ENCODE measurements at places on chromosomes 6 and 20. TPM values are rescaled to one million over a fixed set of nuclear protein-coding genes. Genes with fewer than 3 reads are reported as not detected.
A peak's percentile ranks its signal among the peaks of the same experiment; 100 is the strongest.

Gene FAM184A
- 7.7 TPM for total RNA-seq

Gene PDYN
- not detected for total RNA-seq

Gene STMND1
- total RNA-seq: not detected

Gene BANF2
- total RNA-seq: not detected

Gene NMBR
- total RNA-seq: not detected

Gene CDC25B
- 310 TPM for total RNA-seq

Gene FABP7
- not detected for total RNA-seq

Gene DEFB132
- not detected for total RNA-seq

Gene MDFI
- not detected for total RNA-seq

Gene KCNK16
- not detected for total RNA-seq

DNA sequence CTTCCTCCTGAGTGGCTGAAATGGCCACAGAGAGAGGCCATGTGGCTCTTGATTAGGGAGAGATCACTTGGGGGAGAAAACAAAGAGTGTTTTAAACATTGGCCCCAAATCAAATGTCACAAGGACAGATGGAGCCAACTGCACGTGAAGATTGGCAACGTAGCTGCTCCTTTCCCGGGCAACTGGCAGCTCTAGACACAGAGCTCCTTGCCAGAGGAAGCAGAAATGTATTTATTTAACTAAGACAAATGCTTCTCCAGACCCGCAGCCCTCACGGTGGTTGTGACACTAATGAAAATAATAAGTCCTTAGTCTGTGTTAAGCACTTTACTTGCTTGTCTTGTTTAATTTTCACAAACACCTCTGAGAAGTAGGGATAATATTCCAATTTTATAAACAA lies 49.6 kb upstream of the DSN1 start:
- no peaks in the 10 kb centered on the region for H3K27me3 ChIP-seq
- no peak overlapping the region for H3K27ac ChIP-seq
- no peaks in the 10 kb centered on the region for H3K36me3 ChIP-seq

- H3K27me3 ChIP-seq: peaks cover 3% of the 10 kb centered on the region
- no peak overlapping the region for H3K4me3 ChIP-seq
- DNase-seq: no peak
- no peak overlapping the region for H3K27ac ChIP-seq
These were observed 183.4 kb downstream of the ADGRG6 start for GRCh38 chr6:142485256-142485655.

DNA sequence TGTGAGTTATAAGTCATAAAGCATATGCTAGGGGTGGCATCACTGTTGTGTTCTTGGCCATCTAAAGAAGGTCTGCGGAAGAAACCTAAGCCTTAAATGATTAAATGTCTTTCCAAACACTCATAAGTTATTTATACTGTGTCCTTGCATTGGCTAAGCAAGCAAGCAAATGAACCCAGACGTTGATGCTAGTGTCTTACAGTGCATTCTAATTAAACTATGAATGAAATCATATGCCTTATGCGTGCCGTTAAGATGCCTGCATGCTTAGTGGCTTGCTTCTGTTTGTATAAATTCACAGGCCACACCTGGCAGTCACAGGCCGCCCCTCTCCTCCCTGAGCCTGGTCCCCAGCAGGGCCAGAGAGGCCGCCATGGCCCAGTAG lies 49.9 kb downstream of the RIN2 start:
- no peaks in the 10 kb centered on the region for H3K4me1 ChIP-seq
- H3K27me3 ChIP-seq: no peaks in the 10 kb centered on the region
- H3K36me3 ChIP-seq: no peaks in the 10 kb centered on the region
- H3K27ac ChIP-seq: no peak overlapping the region

DNA sequence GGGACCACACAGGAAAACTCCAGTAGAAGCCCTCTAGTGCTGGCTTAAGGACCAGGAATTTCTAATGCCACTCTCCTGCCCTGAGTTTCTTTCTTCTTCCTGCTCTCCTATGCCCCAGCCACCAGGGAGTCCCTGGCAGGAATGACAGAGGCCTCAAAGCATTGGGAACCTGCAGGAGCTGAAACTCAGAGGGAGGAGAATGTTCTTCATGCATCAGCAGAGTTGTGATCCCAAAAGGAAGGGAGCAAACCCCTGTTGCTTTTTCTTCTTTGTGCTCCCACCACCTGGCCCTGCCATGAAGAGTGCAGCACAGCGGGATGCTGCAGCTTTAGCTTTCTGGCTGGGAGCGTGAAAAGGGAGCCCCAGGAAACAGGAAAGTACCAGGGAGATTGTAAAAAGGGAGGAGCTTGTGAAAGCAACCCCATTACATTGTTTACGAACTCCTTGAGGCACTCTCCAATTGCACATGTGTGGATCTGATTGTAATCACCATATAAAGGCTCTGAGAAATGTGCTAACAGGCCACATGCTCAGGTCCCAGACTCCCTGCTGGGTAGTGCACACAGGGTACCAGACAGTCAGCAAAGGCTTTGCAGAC lies 34.7 kb upstream of the FKBP1A start:
- no peaks in the 10 kb centered on the region for H3K4me1 ChIP-seq
- no peaks in the 10 kb centered on the region for H3K36me3 ChIP-seq
- H3K4me3 ChIP-seq: no peak overlapping the region
- H3K27ac ChIP-seq: no peak overlapping the region
- H3K27me3 ChIP-seq: no peaks in the 10 kb centered on the region
- no peak for DNase-seq

GRCh38 chr6:150725795-150726194 lies 126.1 kb downstream of the PLEKHG1 start:
- DNase-seq: no peak
- H3K4me1 ChIP-seq: no peaks in the 10 kb centered on the region
- H3K27me3 ChIP-seq: no peaks in the 10 kb centered on the region
- H3K36me3 ChIP-seq: no peaks in the 10 kb centered on the region

DNA sequence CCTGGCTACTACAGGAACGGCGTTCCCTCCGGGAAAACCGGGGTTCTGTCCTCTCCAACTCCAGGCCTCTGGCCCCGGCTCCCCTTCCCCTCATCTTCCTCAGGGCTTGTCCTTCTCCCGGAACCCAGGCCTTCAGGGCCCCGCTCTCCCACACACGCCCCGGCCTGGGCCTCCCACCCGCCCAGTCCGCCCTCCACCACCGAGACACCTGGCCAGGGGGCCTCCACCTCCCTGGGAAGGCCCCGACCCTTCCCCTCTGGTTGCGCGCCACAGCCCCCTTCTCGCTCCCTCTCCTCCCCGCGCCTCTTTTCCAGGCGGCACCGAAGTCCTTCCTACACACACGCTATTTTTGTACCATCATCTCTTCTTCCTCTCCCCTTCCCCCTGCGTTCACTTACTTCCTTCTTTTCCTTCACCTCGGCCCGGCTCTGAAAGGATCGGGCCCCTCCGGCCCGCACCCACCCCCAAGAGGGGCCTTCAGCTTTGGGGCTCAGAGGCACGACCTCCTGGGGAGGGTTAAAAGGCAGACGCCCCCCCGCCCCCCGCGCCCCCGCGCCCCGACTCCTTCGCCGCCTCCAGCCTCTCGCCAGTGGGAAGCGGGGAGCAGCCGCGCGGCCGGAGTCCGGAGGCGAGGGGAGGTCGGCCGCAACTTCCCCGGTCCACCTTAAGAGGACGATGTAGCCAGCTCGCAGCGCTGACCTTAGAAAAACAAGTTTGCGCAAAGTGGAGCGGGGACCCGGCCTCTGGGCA lies 1.3 kb upstream of the SIRPA start:
- DNase-seq: no peak
- no peaks in the 10 kb centered on the region for H3K36me3 ChIP-seq
- peaks cover 7% of the 10 kb centered on the region for H3K4me1 ChIP-seq
- peaks cover 13% of the 10 kb centered on the region for H3K27me3 ChIP-seq
- H3K27ac ChIP-seq: no peak overlapping the region

DNA sequence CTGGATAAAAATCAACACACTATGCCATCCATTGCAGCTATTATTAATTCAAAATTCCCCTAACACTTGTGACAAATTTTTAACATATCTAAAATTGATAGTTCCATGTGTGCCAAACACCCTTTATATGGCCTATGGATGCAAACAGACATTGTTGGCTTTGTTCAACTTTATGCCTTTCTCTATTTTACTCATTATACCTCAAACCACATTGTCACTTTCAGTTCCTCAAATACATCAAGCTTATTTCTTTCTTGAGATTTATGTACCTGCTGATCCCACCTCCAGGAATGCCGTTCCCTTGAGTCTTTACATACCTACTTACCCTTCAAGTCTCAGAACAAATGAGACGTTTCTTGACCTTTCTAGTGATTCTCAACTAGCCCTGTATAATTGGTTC lies 193.5 kb upstream of the PLN start:
- no peak overlapping the region for H3K4me3 ChIP-seq
- H3K4me1 ChIP-seq: no peaks in the 10 kb centered on the region
- H3K27me3 ChIP-seq: no peaks in the 10 kb centered on the region
- no peaks in the 10 kb centered on the region for H3K36me3 ChIP-seq
- H3K27ac ChIP-seq: no peak overlapping the region

DNA sequence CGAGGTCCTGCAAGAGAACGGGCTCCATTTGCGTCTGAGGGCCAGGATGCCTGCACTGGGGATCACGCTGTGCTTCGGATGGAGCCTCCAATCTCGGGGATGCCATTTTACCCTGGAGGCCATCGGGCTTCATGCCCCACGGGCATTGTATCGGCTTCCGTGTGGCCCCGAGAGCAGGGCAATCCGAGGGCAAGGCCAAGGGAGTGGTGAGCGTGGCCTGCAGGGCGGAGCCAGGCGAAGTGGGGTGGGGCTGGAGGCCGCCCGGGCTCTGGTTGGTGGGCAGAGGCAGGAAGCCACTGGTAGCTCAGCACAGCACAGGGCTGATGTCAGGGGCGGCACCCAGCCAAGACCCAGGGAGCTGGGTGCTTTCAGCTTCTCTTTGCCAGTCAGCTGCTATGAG lies 57.5 kb upstream of the BHLHE23 start:
- no peak overlapping the region for H3K27ac ChIP-seq
- no peaks in the 10 kb centered on the region for H3K27me3 ChIP-seq
- no peak overlapping the region for H3K4me3 ChIP-seq
- no peak for DNase-seq

GRCh38 chr6:46299253-46299652 lies 128.5 kb upstream of the ENPP5 start:
- no peaks in the 10 kb centered on the region for H3K36me3 ChIP-seq
- H3K27ac ChIP-seq: no peak overlapping the region
- no peaks in the 10 kb centered on the region for H3K27me3 ChIP-seq
- H3K4me1 ChIP-seq: no peaks in the 10 kb centered on the region
- no peak overlapping the region for H3K4me3 ChIP-seq

- peaks cover 6% of the 10 kb centered on the region for H3K27me3 ChIP-seq
- no peak overlapping the region for H3K27ac ChIP-seq
- H3K36me3 ChIP-seq: no peaks in the 10 kb centered on the region
- no peaks in the 10 kb centered on the region for H3K4me1 ChIP-seq
- no peak for DNase-seq
These were observed 161.4 kb downstream of the TBXT start for GRCh38 chr6:166005944-166006899.

DNA sequence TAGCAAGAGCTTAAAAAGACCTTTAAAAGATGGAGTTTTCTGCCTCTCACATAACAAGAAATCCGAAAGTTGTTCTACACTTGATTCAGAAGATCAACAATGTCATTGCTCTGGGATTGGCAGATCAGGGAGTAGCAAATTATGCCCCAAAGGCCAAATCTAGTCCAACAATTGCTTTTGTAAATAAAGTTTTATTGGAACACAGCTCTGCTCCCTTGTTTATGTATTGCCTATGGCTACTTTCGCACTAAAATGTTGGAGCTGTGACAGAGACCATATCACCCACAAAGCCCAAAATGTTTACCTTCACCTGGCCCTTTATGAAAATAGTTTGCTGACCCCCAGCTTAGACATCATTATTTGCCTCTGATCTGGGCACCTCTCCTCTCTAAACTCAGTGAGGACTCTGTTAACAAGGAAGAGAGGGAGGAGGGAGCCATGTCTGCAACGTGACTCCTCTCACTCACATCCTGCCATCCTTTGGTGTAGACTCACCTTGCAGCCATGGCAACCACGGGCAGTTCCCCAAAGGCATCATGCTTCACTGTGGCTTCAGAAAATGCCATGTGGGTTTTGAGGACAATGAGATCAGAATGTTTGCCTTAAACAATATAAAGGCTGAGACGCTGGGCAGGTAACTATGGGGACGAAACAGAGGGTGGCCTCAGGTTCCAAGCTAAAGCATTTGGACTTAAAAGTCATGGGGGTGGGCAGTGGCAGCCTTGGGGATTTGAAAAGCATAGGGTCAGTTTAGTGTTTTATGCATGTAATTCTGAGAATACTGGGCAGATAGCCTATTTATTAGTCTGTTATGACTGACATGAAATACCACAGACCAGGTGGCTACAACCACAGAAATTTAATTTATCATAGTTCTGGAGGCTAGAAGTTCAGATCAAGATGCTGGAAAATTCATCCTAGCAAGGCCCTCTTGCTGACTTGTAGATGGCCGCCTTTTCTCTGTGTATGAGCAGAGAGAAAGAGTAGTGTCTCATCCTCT lies 149.7 kb upstream of the TNFAIP3 start:
- peaks cover 26% of the 10 kb centered on the region for H3K4me1 ChIP-seq
- H3K36me3 ChIP-seq: no peaks in the 10 kb centered on the region
- no peaks in the 10 kb centered on the region for H3K27me3 ChIP-seq
- H3K4me3 ChIP-seq: no peak overlapping the region
- H3K27ac ChIP-seq: peak overlapping the region; percentile 79

GRCh38 chr20:51365670-51366069 lies 176.8 kb downstream of the NFATC2 start:
- no peaks in the 10 kb centered on the region for H3K4me1 ChIP-seq
- no peak overlapping the region for H3K4me3 ChIP-seq
- no peak overlapping the region for H3K27ac ChIP-seq
- no peak for DNase-seq
- H3K36me3 ChIP-seq: no peaks in the 10 kb centered on the region
- H3K27me3 ChIP-seq: no peaks in the 10 kb centered on the region

- H3K4me3 ChIP-seq: no peak overlapping the region
- DNase-seq: no peak
- no peak overlapping the region for H3K27ac ChIP-seq
- H3K36me3 ChIP-seq: no peaks in the 10 kb centered on the region
These were observed 41.2 kb upstream of the NHSL1 start for GRCh38 chr6:138540468-138540867.

- H3K27ac ChIP-seq: no peak overlapping the region
- no peaks in the 10 kb centered on the region for H3K36me3 ChIP-seq
- peaks cover 6% of the 10 kb centered on the region for H3K27me3 ChIP-seq
- no peak overlapping the region for H3K4me3 ChIP-seq
- no peak for DNase-seq
These were observed 91.7 kb downstream of the CD24 start for GRCh38 chr6:106882601-106883518.

GRCh38 chr6:46917002-46917545 lies 4.7 kb downstream of the ADGRF5 start:
- H3K27ac ChIP-seq: no peak overlapping the region
- no peaks in the 10 kb centered on the region for H3K4me1 ChIP-seq
- H3K27me3 ChIP-seq: no peaks in the 10 kb centered on the region
- H3K4me3 ChIP-seq: no peak overlapping the region
- no peak for DNase-seq

GRCh38 chr6:169942173-169942572 lies 190.8 kb downstream of the ERMARD start:
- no peaks in the 10 kb centered on the region for H3K4me1 ChIP-seq
- H3K36me3 ChIP-seq: no peaks in the 10 kb centered on the region
- H3K4me3 ChIP-seq: no peak overlapping the region
- H3K27ac ChIP-seq: no peak overlapping the region

Data from CD4-positive, CD25-positive, alpha-beta regulatory T cell (primary cell).